T-helper 1 cell (primary cell): ENCODE measurements at places on chromosomes 6 and 20.

GRCh38 chr6:108365478-108365877 is 70.6 kb downstream of the AFG1L start:
- DNase-seq: no peak

DNA sequence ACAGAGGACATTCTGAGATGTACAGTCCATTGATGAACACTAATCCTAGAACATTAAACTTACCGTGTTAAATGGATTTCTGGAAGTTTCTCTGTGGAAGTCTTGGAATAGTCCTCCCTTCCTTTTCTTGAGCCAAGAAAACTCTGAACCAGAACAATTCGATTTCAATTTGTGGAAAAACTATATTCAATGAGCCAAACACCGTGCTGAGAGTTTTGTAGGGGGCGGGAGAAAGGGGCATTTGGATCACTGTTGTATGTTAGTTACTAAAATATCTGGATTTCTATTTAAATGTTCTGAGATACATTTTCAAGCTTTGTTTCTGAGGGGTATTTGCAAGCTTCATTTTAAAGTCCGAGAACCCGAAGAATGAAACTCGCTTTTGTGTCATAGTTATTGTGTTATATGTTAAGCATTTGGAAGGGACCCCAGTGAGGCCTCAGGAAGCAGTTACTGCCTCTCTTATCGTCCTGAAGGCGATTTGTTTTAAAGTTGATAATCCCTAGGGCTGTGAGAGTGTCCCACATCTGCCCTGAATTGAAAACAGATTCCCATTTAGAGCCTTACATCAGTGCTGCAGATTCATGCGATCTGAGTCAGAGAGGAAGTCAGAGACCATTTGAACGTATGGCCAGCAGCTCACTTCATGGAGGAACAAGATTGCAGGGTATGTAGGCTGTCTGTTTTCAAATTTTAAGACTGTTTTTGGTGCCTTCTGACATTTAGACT is 70.8 kb upstream of the SASH1 start:
- no peak for DNase-seq

GRCh38 chr6:83633149-83633548 is 75.8 kb downstream of the SNAP91 start:
- no peak for DNase-seq

DNA sequence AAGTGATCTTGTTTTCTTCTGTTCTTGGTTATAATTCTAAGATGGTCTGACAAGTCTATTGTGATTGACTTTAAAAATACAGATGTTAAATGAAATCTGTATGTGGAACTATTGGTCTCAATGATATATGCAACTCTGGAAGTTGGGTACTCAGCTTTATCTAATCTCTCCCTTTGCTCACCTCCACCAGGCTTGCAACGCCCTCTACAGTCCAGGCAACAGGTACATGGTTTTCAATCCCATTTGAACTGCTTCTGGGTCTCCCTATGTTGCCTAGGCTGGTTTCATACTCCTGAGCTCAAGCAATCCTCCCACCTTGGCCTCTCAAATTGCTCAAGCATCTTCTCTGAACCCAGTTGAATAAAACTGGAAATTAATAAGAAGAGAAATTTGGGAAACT is 25.6 kb upstream of the HLA-DQB1 start:
- peak; percentile 23 for DNase-seq

- DNase-seq: no peak
These were observed 12.1 kb upstream of the SERINC3 start for GRCh38 chr20:44533928-44534327.

DNA sequence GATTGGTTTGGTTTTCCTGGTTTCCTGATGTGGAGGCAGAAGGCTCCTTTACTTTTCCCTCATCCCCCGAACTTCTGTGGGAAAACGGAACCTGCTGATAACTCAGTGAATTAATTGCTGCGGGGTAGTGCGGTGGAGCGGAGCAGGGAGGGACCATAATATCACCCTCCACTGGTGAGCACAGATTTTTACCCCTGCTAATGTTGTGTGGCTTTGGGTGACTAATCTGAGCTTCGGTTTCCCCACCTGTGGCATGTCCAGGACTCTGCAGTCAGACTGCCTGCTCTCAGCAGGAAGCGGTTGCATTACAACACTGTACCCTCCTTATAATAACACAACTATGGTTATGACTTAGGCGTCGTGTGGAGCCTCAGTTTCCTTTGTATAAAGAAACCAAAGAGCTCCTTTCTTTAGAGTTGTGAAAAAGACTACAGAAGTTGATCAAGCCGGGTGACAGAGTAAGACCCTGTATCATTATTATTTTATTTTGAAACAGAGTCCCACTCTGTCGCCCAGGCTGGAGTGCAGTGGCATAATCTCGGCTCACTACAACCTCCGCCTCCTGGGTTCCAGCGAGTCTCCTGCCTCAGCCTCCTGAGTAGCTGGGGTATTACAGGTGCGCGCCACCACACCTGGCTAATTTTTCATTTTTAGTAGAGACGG is 2.2 kb upstream of the ID1 start:
- DNase-seq: no peak

GRCh38 chr20:33685328-33686099 is 671 bp downstream of the E2F1 start:
- no peak for DNase-seq

DNA sequence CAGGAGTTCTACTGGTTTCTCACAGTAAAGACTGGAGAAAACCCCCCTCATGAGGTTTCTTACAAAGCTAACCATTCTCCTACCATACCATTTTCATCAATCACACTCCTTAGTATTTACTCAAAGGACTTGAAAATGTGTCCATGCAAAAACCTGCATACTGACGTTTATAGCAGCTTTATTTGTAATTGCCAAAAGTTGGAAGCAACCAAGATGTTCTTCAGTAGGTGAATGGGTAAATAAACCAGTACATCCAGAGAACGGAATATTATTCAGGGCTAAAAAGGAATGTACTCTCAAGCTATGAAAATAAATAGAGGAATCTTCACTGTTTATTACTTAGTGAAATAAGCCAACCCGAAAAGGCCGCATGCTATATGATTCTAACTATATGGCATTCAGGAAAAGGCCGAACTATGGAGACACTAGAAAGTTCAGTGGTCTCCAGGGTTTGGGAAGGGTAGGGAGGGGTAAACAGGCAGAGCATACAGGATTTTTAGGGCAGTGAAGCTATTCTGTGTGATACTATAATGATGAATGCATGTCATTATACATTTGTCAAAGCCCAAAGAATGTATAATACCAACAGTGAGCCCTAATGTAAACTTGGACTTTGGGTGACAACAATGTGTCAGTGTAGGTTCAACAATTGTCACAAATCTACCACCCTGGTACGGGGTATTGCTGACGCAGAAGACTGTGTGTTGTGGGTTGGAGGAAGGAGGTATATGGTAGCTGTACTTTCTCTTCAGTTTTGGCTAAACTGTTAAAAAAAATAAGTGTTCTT is 50.6 kb downstream of the SNX5 start:
- DNase-seq: no peak

DNA sequence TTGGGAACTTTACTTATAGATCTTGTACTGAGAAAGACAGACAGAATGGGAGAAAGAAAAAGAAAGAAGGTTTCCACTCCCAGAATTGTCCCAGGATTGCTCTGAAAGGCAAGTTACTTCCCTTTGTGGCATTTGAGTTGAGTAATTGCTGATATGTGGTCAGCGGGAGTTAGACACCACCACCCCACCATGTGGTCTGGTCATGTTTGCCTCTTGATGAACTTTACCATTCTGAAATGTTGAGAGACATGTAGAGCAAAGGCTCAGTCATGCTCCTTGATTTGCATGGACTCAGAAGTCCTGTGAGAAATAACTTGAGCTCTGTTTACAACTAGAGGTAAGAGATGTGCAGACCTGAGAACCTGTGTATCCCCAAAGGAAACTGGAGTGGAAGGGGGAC is 17.1 kb downstream of the TCF21 start:
- no peak for DNase-seq

DNA sequence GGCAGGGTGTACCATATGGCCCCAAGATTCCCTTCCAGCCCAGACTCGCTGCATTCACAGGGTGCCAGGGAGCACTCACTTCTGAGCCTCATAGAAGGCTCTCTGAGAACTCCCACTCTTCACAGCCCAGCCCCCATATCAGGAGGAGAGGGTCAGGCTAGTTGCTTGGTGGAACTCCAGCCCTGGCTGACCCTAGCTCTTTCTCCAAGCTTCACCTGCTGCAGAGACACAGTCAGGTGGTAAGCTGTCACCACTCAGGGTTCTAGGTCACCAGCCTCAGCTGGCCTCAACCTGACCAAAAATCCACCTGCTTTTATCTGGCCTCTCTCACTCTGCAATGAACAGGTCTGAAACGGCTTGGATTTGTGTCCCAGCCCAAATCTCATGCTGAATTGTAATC is 162.7 kb upstream of the MLN start:
- DNase-seq: no peak

DNA sequence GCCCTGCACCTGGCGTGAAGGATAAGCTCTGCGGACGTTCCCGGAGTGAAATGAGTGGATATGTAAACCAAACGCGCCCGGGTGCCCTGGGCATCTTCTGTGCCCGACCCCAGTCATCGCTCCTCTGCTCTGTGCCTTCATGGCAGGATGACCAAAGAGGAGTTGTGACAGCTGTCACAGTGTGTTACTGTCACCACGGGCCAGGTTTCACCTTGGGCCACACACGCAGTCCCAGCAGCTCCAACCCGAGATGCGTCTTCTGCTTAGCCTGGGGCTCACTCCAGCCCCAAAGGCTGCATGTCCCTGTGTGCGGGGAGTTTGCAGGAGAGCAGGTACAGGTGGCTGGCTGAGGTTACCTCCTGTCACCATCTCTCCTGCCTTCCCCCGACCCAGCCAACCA is 311.6 kb downstream of the BMP7 start:
- DNase-seq: no peak

GRCh38 chr20:41361757-41362747 is 4.6 kb downstream of the EMILIN3 start:
- DNase-seq: no peak

DNA sequence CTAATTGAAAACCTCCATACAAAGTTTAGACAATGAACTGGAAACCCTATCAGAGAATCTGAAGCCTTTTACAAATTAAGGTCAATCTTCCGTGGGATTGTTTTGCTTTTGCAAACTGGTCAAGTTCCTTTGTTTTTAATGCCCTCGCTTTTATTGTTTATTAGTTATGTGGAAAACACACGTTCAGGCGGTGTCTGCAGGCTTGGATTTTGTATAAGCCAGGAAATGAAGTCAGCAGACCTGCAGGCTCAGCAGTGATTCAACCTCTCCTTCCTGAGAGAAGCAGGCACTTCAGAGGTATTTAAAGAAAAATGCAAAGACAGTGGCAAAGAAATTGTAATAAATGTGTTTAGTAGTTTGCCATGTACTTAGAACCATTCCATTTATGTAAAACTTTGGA is 103.4 kb upstream of the PDE10A start:
- DNase-seq: no peak

DNA sequence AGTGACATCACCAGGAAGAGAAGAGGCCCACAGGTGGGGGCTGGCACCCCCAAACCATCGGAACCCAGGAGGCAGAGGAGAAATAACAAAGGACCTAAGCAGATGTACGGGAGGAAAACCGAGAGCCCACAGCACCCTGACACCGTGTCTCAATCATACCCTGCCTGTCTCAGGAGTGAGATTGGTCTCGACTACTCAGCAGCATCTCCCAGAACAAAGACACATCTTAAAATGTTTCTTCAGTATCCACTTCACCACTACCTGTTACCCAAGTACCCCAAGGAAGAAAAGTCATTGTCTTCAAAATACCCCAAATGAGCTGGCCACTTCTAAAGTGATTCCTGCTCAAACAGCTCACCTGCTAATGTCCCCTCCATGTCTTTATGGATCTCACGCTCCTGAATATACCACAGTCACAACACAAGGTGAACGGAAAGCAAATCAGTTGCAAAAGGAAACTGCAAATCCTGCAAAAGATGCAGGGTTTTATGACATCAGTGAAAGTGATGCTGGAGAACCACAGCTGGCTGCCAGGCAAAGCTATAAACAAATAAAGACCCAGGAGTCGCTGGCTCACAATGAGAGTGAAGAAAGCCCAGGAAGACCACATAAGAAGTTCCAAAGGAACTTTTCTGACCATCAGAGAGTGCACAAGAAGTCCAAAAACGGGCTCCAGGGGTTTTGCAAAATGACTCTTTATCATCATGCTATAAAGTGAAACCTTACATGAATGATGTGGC is 44.1 kb downstream of the PREX1 start:
- DNase-seq: no peak

DNA sequence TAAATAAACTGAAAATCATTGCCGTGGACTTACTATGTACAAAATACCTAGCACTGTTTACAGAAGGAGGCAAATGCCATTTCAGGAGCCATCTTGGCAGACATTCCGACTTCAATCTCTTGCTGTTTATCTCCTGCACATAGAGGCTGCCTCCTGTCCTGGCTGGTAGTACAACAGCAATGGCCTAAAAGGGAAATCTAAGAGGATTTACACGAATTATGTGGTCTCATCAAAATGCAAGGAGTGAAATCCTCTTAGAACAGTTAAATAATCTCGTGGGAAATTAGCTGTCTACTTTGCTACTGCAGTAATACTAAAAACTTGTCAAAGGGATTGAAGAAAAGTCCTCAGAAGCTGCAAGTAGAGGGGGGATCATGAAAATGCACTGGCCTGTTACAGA is 82.2 kb upstream of the SLC2A12 start:
- DNase-seq: no peak

DNA sequence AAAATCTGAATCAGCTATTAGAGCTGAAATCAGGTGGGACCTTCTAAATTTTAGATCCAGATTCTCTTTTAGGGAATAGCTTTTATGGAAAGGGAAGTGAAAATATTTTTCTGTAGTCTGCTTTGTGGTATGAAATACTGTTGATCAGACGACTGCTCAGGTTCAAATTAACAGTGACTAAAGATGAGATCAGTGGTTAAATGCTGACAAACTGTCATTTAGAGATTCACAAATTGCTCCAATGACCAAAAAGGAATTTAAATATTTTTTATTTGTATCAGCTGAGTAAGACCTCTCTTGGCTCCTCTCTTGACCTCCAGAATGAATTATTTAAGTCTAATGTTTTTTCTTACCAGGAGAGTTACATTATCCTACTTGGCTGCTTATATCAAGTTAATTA is 77.3 kb downstream of the KCNQ5 start:
- DNase-seq: no peak

DNA sequence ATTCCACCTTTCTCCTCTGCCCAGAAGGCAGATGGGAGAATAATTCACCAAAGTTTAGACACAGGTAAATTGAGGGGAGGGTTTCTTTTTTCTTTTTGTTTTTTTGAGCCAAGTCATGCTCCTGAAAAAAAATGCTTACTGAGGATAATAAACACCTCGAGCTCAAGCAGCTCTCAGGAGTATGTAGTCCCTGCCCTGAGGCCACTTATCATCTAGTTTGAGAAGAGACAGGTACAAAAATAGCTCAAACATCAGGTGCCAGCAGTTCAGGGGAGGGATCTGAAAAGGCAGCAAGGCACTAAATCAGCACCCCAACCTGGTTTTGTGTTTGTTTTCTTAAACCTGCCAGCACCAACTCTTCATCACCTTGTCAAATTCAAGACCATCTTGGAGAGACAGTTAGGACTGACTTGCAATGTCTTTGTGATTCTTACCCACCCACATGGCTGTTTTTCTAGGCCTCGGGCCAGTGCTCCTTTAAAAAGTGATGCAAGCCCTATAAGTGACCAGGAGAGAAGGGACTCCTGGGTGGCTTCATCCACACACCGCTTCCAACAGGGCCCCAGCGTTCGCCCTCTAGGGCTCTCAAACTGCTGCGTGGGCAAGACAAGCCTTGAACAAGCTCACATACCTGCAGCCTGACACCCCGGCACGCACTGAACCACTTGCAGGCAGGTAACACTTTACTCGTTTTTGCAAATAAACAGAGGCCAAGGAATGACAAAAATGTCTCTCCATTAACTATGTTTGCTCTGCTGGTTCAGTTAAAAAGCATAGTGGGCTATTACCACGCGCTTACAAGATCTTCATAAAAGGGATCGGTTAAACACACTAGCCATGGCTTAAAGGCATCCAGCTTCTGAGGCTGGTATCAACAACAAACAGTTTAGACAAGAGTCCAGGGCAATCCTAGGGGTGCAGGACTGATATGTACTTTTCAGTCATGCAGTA is 13.9 kb downstream of the JAG1 start:
- DNase-seq: no peak
